ENCODE measurements at places on chromosomes 13 and 19.

GRCh38 chr13:31790992-31791391, 51.7 kb downstream of the RXFP2 start:
- no peak for DNase-seq

DNA sequence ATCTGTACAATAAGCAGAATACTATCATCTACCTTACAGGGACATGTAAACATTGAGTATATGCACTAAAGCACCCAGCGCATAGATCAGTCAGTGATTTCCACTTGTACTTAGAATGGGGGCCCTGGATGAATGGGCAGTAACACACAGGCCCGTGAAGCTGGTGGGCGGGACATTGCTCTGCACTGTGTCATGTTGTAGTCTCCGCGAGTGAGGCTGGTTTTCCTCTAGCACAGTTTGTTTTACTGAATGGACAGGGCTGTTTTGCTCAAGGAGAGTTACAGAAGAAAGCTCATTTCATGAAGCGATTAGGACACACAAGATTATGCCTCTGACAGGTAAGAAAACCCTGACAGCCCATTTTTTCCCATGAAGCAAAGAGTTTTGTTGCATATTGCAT, 86.4 kb upstream of the SOX21 start:
- no peak for DNase-seq

DNA sequence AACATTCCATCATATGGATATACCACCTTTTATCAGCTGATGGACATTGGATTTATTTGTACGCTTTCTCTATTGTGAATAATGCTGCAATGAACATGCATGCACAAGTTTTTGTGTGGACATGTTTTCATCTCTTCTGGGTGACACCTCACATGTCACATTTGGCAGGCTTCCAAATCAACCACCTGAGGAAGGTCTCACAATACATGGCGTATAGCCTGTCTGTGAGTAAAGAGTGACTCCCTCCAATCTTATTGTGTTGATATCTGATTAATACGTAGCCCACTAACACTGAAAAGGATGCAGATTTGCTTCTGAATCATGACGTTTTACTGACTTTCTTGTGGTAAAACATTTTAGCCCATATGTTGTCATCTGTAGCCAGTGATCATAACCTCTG, 61.1 kb downstream of the SLC15A1 start:
- no peak for DNase-seq

GRCh38 chr13:97214921-97215320, 7.2 kb upstream of the MBNL2 start:
- no peak for DNase-seq

GRCh38 chr19:46529622-46530451, 34.2 kb upstream of the PNMA8B start:
- DNase-seq = no peak

DNA sequence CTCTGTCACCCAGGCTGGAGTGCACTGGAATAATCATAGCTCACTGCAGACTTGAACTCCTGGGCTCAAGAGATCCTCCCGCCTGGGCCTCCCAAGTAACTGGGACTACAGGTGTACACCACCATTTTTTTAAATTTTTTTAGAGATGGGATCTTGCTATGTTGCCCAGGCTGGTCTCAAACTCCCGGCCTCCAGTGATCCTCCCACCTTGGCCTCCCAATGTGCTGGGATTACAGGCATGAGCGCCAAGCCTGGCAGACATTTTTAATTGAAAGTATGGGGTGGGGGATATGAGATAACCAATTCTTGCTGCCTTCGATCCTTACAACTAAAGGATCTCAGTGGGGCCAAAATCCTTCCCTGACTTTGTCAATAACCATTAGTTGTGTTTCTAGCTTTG, 91.8 kb downstream of the ZNF557 start:
- no peak for DNase-seq

DNA sequence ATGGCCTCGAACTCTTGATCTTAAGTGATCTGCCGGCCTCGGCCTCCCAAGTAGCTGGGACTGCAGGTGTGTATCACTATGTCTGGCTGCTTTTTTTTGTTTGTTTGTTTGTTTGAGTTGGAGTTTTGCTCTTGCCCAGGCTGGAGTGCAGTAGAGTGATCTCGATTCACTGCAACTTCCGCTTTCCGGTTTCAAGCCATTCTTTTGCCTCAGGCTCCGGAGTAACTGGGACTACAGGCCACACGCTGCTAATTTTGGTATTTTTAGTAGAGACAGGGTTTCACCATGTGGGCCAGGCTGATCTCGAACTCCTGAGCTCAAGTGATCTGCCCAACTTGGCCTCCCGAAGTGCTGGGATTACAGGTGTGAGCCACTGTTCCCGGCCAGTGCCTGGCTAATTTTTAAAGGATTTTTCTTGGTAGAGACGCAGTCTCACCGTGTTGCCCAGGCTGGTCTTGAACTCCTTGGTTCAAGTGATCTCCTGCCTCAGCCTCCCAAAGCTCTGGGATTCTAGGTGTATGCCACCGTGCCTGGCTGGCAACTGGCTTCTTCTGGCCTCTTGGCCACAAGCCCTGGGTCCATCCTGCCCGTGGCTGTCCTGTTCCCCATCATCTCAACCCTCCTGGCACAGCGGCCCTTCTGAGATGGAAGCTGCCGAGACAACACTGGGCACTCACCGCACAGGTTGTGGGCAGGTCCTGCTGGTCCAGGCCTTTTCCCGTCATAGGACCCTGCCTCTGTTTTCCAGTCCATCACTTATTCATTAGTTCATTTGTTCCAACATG, 11.5 kb downstream of the TECR start:
- no peak for DNase-seq

- DNase-seq = no peak
These were observed 180.5 kb downstream of the COL4A1 start for GRCh38 chr13:110126391-110126961.

GRCh38 chr19:18321734-18322102, 1.2 kb downstream of the LSM4 start:
- DNase-seq = no peak

GRCh38 chr13:107025991-107026390, 458.1 kb upstream of the ARGLU1 start:
- DNase-seq = peak; percentile 81
